ENCODE measurements at places on chromosomes 4 and X. TPM values are rescaled to one million over a fixed set of nuclear protein-coding genes. Genes with fewer than 3 reads are reported as not detected.

CABS1 gene
- total RNA-seq: not detected

DNA sequence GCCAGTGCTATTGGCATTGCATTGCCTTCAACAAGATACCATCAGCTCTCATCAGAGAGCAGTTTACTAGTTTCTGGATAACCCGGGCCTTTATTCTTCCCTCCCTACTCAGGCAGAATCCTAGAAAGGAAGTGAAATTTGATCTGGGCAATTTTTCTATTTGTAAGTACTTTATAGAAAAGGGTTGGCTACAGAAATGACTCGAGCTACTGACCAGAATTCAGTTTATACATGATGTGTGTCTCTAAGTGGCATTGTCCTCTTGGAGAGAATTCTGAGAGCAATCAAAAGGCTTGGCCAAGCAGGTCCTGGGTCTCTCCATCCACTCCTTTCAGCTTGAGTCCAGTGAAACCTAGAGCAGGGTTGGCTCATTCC is 192.7 kb upstream of the LEF1 start:
- DNase-seq: no peak

SOWAHD gene
- not detected for total RNA-seq

DNA sequence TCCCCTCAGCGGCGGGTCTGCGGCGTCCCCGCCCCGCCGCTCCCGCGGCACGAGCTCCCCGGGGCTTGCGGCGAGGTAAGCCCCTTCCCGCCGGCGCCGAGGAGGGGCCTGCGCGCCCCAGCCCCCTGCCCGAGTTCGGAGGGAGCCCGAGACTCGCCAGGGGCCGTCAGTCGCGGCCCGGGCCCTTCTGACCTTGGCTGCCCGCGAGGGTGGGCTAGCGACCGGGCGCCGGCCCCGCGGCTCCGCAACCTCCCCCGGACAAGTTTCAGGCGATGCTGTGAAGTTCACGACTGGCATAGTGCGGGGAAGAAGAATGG is 554 bp downstream of the CDKL5 start:
- no peak for DNase-seq

CASK gene
- 27.4 TPM for total RNA-seq

FOXP3 gene
- not detected for total RNA-seq

PAGE1 gene
- total RNA-seq: not detected

DLG3 gene
- 26.0 TPM for total RNA-seq

Data from body of pancreas (tissue), 4 donors.